ENCODE measurements at places on chromosomes 6 and 20. TPM values are rescaled to one million over a fixed set of nuclear protein-coding genes. Genes with fewer than 3 reads are reported as not detected.

Gene ECT2L
- total RNA-seq: not detected

Gene SS18L1
- total RNA-seq: 9.8 TPM

Gene VSTM2L
- total RNA-seq: 0.27 TPM

Gene KLC4
- 13.4 TPM for total RNA-seq

Gene HSD17B8
- total RNA-seq: 4.7 TPM

Gene C6orf141
- 11.3 TPM for total RNA-seq

Gene RSPO4
- not detected for total RNA-seq

Gene RALGAPA2
- total RNA-seq: 24.7 TPM

Gene CTAGE9
- total RNA-seq: not detected

Gene PROKR2
- not detected for total RNA-seq
